ENCODE measurements at places on chromosomes 6 and 20.

- DNase-seq = no peak
These were observed 344.9 kb downstream of the CDKAL1 start for GRCh38 chr6:20879121-20879520.

GRCh38 chr6:79410806-79411205, 126.4 kb downstream of the LCA5 start:
- no peak for DNase-seq

DNA sequence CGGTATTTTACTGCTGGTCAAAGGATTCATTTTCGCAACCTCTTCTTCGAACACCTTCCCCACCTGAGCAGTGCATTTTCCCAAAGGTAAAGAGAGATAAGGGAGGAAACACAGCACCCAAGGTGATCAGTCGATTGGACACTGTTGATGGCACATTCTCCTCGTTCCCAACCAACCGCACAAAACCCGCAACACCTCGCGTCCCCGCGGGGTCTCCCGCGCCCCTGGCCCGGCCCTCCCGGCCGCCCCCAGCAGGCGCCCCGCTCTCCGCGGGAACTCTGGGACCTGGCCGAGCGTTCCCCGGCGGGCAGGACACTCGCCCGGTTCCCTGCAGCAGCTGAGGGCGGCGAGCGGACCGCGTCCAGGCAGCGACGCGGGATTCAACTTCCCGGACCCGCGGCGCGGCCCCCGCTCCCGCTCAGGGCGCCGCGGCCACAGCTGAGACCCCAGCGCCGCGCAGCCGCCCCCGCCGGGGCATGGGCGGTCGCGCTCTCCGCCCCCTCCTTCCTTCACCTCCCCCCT, 506 bp downstream of the RGS17 start:
- DNase-seq = no peak

DNA sequence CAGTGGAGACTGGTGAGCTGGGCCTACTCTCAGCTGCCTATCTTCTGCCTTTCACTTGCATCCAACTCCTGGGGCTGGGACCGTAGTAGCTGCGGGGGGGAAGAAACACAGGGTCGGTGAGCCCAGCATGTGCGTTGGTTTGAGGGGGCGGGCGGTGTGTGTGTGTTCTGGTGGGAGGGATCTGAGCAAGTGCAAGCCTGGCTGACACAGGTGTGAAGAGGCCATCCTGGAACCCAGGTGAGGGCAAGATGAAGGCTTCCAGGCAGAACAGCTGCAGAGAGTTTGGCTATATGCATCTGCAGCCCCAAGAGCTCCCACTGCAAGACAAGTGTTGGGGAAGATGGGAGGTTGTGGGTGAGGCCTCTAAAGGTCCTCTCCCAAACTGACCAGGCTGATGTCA, 30.6 kb downstream of the MOCS1 start:
- DNase-seq = no peak

GRCh38 chr20:22914291-22914690, 120.8 kb upstream of the SSTR4 start:
- DNase-seq = no peak

- no peak for DNase-seq
These were observed 17.2 kb downstream of the CHMP4B start for GRCh38 chr20:33828326-33828844.

All from GOT3 (cell line).